ENCODE measurements at places on chromosomes 1 and 21.

- DNase-seq: no peak
Observed at GRCh38 chr1:228870041-228870713, 134.9 kb downstream of the RHOU start.

GRCh38 chr1:23020706-23021405 lies 1.6 kb downstream of the KDM1A start:
- DNase-seq: no peak

DNA sequence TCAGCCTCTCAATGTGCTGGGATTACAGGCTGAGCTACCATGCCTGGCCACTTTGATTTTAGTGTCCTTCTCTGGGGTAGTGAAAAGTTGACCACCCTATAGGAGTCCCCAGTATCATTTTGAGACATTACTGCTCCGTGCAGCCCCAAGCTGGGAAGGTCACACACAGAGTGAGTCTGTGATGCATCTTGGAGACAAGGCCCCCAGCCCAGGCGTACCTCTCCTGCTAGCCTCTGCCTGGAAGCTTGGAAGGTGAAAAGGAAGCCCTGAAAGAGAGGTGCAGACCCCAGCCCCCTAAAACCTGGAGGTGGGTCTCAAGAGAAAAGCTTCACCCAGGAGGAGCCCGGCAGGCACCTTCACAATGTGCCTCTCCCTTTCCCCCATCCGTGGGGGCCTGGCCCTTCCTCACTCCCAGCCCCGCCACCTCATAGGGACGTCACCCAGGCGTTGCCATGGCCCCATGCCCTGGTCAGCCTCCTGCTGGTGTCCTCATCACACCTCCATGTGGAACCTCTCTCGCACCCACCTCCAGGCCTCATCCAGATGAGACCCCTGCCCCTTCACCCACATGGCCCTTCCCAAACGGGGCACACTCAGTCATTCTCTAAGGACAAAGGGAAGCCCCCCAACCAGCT lies 5.6 kb upstream of the ARF1 start:
- no peak for DNase-seq

GRCh38 chr21:17668479-17669140 lies 55.9 kb upstream of the BTG3 start:
- no peak for DNase-seq

DNA sequence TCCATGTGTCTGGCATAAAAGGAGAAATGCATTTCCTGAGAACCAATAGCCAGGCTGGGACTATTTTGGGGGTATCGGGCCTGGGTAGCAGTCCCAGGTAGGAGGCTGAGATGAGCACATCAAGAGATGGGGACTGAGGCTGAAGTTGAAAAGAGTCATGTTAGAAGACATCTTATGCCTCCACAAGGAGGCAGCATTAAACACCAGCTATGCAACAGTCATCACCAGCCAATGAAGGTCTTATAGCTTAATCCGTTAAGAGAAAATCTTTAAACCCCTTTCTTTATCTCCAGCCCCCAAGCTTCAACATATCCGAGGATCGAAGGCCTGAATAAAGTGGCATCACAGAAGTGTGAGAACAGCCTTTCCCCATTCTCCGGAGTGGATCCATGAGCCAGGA lies 640.7 kb upstream of the PTBP2 start:
- DNase-seq: peak; percentile 1

- DNase-seq: no peak
Observed at GRCh38 chr1:3819771-3820200, 23.5 kb upstream of the LRRC47 start.

DNA sequence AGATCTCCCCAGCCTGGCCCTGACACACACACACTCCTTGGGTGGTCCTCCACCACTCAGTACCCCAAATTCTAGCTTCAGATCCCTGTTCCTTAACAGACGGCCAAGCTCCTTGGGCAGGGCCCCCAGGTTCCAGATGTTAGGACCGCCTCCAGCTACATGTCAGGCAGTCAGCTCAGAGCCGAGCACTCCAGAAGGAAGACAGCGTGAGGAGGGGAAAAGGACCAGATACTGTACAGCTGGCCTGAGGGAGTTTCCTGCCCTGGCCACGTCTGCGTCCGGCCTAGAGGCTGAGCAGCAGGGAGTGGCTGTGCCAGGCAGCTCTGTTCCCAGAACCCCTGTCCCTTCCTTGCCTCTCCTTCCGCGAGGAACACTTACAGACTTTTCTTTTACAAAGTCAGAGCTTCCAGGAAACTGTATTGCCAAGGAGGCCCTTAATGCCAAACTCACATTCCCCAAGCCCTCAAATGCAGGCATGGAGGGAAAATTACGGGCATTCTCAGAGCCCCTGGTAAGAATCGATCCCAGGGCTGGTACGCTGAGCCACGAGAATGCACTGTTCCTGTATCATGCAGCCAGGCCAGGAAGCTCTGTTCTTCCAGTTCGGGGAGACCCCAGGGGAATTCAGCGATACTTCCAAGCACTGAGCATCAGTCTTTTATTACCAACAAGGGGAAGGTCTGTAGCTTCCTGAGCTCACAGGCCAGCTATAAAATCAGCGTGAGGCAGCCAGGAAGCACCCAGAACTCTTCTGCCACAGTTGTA lies 45.2 kb upstream of the CNTN2 start:
- no peak for DNase-seq

GRCh38 chr1:50705041-50705440 lies 255.0 kb downstream of the FAF1 start:
- peak; percentile 26 for DNase-seq

GRCh38 chr1:43934101-43934985 lies 742 bp downstream of the ARTN start:
- DNase-seq: peak; percentile 63

GRCh38 chr1:217106231-217106901 lies 383.1 kb upstream of the ESRRG start:
- DNase-seq: no peak

- no peak for DNase-seq
Observed at GRCh38 chr1:247551721-247552120, 2.8 kb downstream of the GCSAML start.

DNA sequence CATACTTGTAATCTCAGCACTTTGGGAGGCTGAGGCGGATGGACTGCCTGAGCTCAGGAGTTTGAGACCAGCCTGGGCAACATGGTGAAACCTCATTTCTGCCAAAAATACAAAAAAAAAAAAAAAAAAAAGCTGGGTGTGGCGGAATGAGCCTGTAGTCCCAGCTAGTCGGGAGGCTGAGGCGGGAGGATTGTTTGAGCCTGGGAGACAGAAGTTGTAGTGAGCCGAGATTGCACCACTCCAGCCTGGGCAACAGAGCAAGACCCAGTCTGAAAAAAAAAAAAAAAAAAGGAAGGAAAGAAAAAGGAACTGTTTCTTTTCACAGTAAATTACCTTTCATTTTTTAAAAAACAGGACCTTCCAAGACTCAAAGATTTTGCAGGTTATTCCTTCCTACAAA lies 29.5 kb downstream of the LIN9 start:
- DNase-seq: no peak

- no peak for DNase-seq
Observed at GRCh38 chr1:84095308-84095707, 48.8 kb upstream of the PRKACB start.

- no peak for DNase-seq
Observed at GRCh38 chr1:87814573-87814972, 485.9 kb downstream of the LMO4 start.

GRCh38 chr1:9059891-9060744 lies 9.3 kb downstream of the SLC2A5 start:
- no peak for DNase-seq

GRCh38 chr1:165629151-165629550 lies 1.9 kb upstream of the MGST3 start:
- no peak for DNase-seq

- peak; percentile 6 for DNase-seq
Observed at GRCh38 chr1:240169188-240169587, 77.5 kb downstream of the FMN2 start.

DNA sequence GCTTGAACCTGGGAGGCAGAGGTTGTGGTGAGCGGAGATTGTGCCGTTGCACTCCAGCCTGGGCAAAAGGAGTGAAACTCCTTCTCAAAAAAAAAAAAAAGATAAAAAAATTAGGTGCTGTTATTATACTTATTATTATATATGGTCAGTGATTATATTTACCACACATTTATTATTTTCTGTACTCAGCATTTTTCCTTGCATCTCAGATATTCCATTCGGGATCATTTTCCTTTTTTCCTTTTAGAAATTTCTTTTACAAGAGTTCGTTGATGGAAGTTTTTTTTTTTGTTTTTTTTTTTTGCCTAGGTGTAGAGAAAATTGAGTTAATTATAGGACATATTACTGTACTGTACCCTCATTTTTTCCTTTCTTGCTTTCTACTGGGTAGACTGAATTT lies 13.5 kb downstream of the CCDC30 start:
- no peak for DNase-seq

- no peak for DNase-seq
Observed at GRCh38 chr1:246482805-246483568, 24.1 kb downstream of the SMYD3 start.

GRCh38 chr1:23179862-23180261 lies 11.2 kb upstream of the LUZP1 start:
- DNase-seq: no peak

- DNase-seq: no peak
Observed at GRCh38 chr1:12215118-12215961, 14.5 kb upstream of the VPS13D start.

Measured in NCI-H146 (cell line).